Activated naive CD4-positive, alpha-beta T cell (primary cell): ENCODE measurements at places on chromosomes 6 and 20.

- no peak for DNase-seq
These were observed 46.2 kb upstream of the GGTLC1 start for GRCh38 chr20:24034820-24035219.

DNA sequence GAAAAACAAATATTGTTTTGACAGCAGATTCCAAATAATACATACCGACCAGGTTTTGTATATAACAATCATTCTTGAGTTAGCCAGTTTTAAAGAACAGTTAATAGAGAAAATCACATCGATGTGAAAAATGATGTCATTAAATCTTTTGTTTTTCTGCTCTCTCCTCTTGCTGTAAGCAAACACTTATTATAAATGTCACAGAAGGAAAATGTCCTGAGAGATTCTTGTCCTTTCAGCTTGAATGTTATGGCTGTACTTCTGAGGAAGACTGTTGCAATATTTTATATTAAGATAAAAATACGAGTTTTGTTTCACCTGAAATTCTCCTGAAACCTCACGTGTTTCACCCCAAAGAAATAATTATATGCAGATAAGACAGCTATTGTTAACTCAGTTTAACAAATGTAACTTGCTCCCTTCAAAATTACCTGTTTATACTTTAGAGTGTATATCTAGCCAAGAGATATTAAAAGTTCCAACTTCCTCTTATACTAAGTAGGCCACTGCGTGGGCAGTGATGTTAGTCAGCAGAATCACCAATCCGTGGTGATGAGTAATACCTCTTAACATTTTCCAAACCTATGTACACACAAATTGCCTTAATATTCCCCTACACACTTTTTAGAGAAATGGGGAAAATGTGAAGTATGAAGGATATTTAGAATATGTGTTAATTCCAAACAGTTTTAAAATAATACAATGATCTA lies 1111.4 kb upstream of the CITED2 start:
- no peak for DNase-seq

- DNase-seq, result no peak
These were observed 17.5 kb upstream of the SAMD3 start for GRCh38 chr6:130240232-130240631.

GRCh38 chr6:138085839-138086222 lies 21.4 kb downstream of the PERP start:
- no peak for DNase-seq

DNA sequence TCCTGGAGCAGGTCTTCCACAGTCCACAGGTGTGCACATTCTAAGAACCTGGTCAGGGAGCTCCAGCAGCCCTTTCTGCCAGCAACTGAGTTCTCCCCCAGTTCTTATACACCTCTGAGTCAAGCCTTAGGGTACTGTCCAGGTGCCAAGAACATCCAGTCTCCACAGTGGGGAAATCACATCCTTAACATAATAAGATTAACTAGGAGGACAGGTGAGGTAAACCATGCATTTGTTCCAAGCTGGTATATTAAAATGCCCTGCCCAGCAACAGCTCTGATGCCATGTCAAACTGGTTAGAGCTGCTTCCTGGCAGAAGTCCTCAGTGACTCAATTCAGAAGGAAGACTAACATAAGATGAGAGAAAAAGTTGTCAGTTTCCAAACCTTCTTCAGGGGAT lies 303.9 kb upstream of the SGK1 start:
- DNase-seq, result no peak

DNA sequence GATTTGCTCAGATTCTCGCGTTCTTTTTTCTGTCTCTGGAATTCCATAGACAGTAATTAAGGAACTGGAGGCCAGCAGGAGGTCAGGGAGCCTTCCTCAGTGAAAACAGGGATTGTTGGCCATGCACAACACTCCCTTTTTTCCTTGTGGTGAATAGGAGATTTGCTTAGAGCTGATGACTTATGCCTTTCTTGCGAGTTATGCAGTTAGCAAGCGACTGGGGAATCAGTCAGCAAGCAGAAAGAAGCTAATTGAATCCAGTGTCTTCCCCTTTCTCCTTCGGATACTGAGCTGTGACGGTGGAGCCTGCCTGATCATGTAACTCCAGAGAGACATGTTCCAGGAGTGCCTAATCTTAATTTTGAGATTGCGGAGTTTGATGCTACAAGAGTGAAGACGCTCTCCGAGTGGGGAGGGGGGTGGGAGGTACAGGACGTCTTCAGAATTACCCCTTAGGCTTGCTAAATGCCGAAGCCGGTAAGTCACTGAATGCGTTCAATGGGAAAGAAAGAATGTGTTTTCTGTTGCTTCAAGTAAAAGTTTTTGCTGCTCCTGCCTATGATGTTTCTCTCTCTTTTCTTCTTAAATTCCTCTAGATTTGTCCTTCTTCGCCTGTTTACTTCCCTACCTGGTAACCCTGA lies 165.9 kb downstream of the SASH1 start:
- no peak for DNase-seq

DNA sequence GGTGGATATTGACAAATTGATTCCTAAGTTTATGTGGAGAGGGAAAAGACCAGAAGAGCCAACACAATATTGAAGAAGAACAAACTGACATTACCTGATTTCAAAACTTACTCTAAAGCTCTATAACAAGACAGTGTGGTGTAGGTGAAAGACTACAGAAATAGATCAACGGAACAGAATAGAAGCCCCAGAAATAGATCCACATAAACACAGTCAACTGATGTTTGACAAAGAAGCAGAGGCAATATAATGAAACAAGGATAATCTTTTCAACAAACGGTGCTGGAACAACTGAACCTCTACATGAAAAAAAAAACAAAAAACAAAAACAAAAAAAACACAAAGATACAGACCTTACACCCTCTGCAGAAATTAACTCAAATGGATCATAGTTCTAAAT lies 50.2 kb downstream of the MAP3K5 start:
- no peak for DNase-seq

DNA sequence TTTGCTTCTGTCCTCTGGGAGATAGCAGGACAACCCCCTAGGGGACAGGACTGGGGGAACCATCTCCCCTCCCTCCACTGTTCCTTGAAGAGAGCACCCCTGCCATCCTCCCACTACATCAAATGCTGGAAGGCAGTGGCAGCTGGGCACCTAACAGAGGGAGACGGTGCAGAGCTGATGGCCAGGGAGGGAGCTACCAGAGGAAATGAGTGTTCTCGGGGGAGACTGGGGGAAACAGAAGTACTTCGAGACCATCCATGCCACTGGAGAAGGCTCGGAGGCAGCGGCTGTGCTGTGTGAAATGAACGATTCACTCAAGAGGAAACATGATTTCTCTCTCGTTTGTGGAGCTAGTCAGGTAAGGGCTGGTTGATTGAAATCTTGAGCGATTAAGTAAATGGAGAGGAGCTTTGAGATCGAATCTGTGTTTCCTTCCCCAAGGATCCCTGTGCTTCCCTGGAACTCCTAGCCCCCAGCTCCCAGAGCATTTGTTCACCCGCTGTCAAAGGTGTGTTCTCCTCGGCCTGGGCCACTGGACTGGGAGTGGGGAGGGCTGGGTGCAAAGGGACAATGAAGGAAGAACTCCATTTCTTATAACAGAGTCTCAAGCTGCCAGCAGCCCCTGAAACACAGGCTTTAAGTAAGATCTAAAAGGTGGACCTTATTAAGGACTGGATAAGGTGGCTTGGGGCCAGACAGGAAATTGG lies 261.3 kb upstream of the MOCS1 start:
- DNase-seq, result no peak

- no peak for DNase-seq
These were observed 40.0 kb upstream of the TAF8 start for GRCh38 chr6:42010185-42010891.

GRCh38 chr20:34262488-34263288 lies 21.5 kb downstream of the ASIP start:
- no peak for DNase-seq

DNA sequence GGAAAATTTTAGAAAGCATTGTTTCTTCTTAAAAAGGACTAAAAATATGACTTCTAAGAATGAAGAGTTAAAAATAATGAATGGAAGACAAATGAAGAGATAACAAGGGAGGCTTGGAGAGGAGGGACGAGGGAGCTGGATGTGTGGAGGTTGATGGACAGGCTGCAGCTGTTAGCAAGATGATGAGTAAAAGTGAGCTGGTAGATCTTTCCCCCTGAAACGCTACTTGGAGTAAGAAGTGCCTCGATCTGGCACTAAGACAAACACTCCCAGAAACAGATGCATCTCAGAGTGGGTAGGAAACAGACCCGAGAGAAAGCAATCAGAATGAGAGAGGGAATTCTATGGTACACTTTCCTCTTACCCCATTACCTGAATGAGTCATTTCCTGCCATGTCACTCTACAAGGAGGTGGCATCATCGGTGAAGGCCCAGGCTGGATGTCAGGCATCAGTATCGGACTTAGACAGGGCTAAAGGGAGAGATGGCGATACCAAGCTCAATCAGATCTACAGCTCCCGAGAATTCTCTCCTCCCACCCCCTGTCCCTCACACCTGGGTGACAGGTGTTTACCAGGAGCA lies 154.1 kb upstream of the BMP2 start:
- no peak for DNase-seq

DNA sequence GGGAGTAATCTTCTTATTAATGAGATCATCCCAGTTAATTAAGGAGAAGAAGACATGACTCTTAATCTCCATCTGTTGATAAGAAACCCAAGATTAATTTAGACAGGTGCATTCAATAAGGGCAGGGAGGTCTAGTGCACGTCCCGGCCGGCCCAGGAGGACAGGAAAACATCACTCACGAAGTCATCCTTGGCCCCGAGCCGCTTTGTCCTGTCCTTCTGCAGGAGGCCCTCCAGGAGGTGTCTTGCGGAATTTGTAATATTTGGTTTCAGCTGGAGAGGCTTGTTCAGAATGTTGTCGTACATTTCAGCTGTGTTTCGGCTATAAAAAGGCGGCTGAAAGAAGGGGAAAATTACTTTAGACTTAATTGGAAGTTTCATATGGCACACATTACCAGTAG lies 118.4 kb upstream of the SLC2A12 start:
- DNase-seq, result no peak

- no peak for DNase-seq
These were observed 431.5 kb downstream of the HACE1 start for GRCh38 chr6:104428184-104428583.
